EH (cell line): ENCODE measurements at places on chromosomes 2 and 18.

DNA sequence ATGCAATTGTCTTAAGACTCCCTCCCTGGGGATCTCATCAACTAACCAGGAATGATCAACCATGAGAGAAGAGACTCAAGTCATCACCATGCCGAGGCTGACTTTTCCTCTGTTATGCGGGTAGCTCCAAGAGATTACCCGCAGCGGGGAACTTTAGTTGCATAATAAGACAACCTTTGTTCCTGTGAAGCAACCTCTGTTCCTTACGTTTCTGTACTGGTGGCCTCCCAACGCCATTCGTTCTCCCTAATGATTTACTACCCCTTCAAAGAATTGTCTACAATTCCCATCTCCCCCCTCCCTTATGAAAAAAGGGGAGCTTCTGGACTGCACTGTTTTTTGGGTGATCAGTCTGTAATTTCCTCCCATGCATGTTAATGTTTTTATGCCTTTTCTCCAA is 66.1 kb upstream of the LRPPRC start:
- no peak for DNase-seq

- DNase-seq: no peak
These were observed 36.6 kb downstream of the USP34 start for GRCh38 chr2:61434314-61434713.

DNA sequence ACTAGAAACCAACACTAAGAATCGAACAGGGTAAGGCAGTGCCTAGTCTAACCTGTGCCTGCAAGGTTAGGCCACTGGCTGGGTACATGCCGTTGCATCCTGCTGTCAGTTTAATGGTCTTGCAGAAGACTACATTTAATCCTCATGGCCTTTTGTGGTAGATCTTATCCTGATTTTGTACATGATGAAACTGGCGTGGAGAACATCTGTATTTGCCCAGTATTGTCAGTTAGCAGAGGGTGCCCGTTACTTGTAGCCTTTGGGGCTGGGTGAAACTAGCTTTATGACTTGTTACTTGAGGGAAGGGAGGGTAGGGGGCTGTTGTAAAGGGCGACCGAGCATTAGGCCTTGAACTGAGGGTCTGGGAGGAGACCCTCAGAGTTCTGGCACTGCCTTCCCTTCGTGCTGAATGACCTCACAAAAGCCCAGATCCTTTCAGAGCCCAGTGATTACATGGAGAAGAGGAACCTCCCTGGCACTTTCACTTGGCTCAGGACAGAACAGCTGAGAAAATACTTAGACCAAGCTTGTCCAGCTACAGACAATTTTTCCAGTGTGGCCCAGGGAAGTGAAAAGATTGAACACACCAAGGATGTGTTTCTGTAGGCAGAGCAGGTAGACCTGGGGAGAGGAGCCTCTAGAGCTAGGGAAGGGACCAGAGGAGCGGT is 19.5 kb downstream of the SLC20A1 start:
- no peak for DNase-seq

GRCh38 chr18:66641056-66641455 is 37.2 kb upstream of the CDH19 start:
- no peak for DNase-seq

GRCh38 chr2:190158798-190159434 is 96.4 kb upstream of the MSTN start:
- no peak for DNase-seq

DNA sequence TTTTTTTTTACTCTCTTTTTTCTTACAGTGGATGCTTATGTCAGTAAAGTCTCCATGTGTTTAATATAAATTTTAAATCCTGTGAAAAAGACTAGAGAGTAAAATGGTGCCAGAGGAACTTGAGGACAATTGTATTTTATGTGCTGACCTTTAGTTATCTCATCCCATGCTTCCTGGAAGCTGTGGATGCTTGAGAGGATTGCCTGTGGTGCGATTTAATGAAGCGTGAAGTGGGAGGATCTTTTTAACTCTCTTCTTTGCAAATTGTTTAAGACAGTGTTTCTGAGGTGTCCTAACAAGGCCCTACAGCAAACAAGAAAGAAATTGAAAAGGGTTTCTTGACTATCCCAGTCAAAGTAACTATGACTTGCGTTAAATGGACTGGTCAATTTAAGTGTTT is 84.2 kb downstream of the DTNA start:
- DNase-seq: no peak

DNA sequence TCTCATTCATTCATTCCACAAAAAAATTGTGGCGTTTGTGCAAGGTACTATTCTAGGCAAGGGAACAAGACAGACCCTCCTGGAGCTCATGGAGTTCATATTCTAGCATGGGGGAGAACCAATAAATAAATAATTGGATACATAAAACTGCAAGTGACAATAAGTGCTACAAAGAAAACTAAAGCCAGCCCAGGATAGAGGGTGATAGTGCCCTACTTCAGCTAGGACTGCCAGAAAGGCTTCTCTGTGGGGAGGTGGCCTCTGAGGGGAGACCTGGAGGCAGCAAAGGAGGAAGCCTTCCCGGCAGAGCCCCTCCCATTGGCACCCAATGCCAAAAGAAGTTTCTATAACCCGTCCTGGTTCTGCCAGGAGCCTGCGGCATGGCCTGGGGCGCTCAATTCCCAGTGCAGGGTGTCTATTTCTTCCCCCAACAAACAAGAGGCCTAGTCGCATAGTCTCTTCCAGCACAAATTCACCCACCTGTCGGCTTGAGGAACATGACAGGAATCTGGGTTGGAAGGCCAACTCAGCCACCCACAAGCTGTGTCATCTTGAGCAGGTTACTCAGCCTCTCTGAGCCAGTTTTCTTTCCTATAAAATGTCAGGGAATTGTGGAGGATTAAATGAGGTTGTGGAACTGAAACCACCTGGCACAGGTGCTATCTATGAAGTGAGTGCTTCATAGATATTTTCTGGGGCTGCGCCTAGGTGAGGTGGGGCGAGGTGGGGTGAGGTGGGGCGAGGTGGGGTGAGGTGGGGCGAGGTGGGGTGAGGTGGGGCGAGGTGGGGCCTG is 94.3 kb downstream of the ZFP36L2 start:
- no peak for DNase-seq

DNA sequence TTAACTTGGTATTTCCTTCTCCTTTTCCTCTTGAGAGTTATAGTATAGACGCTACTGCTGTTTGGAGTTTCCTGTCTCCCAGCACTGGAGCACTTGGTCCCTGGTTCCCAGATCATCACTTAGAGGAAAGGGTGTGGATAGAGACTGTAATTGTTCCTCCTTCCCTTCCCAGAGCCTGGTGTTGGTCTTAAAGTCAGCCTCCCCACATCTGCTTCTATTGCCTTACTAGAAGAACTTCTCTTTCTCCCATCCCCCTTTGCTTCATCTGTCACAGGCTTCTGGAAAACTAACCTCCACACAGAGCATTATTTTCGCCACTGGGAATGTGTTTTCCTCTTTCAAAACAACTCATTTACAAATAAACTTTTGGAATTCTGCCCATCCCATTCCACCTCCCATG is 131.0 kb downstream of the CCDC85A start:
- DNase-seq: peak; percentile 23

GRCh38 chr2:16382451-16382850 is 283.2 kb downstream of the CYRIA start:
- no peak for DNase-seq

DNA sequence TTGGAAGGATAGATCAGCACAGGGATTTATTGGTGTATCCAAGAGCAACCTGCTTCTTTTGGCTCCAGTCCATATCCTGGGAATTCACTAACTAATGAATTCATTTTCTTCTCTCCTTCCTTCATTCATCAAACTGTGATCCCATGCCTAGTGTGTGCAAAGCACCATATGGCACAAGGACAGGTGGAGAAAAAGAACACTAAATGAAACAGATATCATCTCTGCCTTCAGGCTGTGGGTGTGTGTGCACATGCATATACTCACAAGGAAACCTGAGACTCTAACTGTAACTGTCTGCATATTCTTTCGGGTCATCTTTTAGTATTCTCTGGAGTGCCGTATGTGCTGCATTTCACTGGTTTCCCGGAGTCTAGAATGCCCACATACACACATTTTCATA is 20.2 kb downstream of the TNP1 start:
- no peak for DNase-seq

DNA sequence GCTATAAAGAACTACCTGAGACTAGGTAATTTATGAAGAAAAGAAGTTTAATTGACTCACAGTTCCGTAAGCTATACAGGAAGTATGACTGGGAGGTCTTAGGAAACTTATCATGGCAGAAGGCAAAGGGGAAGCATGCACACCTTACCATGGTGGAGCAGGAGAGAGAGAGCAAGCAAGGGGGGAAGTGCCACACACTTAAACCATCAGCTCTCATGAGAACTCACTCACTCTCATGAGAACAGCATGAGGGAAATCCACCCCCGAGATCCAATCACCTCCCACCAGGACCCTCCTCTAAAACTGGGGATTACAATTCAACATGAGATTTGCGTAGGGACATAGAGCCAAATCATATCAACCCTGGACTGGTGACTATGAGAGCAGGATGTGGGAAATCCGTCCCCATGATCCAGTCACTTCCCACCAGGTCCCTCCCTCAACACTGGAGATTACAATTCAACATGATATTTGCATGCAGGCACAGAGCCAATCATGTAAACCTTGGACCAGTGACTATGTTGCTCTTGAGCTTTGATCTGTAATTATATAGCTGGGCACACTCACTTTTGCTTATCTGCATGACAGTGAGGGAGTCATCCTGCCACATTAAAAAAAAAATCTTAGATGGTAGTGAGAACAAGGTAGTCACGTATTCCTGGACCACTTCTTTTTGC is 12.9 kb downstream of the ADAM23 start:
- no peak for DNase-seq

DNA sequence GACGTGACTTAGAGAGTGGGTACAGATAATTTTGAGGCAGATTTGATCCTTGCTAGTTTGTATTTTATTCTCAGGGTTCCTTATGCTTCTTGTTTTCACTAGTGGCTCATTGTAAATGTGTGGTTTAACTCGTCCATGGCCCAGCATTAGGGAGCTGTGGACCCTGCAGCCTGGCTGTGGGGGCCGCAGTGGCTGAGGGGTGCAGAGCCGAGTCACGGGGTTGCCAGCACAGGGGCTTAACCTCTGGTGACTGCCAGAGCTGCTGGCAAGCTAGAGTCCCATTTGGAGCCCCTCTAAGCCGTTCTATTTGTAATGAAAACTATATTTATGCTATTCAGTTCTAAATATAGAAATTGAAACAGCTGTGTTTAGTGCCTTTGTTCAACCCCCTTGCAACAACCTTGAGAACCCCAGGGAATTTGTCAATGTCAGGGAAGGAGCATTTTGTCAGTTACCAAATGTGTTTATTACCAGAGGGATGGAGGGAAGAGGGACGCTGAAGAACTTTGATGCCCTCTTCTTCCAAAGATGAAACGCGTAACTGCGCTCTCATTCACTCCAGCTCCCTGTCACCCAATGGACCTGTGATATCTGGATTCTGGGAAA is 269.9 kb downstream of the MYT1L start:
- no peak for DNase-seq

DNA sequence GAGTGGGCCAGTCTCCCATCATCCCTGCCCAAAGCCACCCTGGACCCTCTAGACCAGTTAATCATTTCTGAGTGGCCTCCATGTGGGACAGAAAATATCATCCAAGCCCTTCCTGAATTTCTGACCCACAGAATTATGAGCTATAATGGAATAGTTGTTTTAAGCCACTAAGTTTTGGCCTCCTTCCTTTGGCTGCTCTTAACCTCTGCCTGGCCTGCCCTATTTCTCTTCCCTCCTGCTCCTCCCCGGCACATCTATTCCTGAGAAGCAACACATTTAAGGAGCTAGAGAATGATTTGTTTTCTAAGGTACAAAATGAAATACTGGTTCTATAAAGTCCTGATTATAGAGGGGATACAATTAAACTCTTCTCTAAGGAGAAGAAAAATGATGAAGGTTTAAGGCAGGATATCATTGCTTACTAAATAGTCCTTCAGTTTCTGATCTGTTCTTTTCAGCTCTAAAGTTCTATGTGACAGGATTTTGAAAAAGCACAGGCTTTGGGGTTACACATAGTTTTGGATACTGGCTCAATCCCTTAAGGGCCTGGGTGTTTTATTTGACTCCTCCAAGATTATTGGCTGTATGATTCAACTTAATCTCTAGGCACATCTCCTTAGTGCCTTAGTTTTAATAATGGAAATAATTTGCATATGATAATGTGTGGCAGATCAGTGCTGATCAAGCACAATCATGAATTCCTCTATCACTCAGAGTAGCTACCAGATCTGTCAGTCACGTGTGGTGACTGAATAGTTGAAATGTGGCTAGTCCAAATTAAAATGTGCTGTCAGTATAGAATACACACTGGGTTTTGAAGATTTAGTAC is 240.3 kb downstream of the VAPA start:
- no peak for DNase-seq

- peak; percentile 57 for DNase-seq
These were observed 263.7 kb downstream of the ETAA1 start for GRCh38 chr2:67660871-67661270.

DNA sequence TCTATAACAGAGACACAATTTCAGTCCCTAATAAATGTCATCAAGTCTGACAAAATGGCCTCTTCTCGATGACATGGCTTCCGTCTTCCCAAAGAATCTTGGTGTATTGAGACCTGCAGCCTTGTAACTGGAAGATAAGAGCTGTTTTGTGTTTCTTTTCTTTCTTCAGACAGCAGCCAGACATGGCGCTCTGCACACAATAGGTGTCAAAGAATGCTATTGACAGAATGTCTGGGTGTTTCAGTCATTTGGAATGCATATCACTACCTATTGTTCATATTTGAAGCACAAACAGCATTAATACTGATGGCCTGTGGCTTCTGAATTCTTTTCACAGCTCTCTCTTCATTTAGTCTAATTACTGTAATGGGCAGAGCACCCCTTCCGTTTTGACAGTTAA is 344.8 kb downstream of the RPRM start:
- no peak for DNase-seq

DNA sequence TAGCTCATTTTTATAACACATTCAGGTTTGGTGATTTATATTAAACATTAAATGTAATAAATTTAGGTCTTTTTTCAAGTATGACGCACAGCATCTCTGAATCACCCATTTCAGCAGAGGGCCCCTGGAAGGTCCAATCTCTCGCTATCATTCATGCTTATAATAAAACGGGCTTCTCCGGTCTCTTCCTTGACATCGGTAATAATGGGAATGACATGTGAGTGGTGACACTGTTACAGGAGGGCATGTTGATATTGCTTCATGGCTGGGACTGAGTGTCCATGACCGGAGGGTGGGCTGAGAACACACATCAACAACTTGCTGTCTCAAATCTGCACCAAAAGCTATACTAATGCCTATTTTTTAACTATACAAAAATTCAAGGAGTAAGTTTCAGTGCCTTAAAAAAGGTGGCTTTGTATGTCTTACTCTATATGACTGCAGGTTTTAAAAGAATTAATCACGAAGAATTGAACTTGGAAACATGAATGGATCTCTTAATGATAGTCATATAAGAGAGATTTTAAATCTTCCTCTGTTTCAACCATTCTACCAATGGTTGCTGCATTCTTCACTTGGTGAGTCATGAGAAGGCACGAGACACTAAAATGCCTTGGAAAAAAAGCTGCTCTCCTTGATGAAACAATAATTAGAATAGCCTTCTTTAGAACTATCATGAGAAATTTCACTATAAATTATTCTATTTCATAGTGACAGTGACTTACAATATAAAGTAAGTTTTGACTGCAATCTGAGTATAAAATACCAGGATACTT is 101.9 kb upstream of the NRP2 start:
- DNase-seq: peak; percentile 71

GRCh38 chr2:208062113-208062512 is 36.8 kb upstream of the PLEKHM3 start:
- DNase-seq: peak; percentile 50

GRCh38 chr2:63790906-63791305 is 50.8 kb upstream of the UGP2 start:
- DNase-seq: peak; percentile 89

GRCh38 chr18:59706499-59706898 is 9.3 kb upstream of the CCBE1 start:
- no peak for DNase-seq
